ENCODE measurements at places on chromosomes 6 and 20.

DNA sequence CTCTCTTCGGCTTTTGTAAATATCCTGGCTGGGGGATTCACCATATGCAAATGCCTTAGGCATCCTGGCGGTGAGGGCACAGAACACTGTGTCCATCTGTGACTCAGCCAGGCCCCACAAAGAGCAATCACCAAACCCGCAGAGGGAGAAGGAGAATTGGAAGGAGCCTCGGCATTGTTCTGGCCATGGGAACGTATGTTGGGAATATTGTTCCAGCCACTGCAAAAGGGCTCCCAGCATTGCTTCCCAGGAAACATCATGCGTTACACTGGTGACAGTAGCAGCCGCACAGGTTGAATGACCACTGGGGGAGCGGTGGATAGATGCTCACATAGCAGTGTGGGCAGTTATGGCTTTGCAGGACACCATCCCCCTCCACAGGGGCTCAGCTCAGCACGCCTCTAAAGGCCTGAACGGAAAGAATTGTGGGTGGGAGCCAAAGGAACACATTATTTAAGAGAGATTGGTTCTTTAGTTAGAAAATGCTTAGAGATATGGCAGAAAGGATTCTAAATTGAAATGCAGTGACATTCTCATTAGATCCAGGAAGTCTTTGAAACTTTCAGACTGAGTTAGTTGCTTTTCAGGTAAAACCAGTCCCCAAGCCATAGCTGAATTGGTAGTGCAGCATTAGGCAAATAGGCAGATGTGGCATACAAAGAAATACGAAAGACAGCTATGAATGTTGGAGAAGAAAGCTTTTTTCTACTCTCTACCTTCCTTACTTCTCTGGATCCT is 104.3 kb downstream of the RNF144B start:
- DNase-seq, result no peak

DNA sequence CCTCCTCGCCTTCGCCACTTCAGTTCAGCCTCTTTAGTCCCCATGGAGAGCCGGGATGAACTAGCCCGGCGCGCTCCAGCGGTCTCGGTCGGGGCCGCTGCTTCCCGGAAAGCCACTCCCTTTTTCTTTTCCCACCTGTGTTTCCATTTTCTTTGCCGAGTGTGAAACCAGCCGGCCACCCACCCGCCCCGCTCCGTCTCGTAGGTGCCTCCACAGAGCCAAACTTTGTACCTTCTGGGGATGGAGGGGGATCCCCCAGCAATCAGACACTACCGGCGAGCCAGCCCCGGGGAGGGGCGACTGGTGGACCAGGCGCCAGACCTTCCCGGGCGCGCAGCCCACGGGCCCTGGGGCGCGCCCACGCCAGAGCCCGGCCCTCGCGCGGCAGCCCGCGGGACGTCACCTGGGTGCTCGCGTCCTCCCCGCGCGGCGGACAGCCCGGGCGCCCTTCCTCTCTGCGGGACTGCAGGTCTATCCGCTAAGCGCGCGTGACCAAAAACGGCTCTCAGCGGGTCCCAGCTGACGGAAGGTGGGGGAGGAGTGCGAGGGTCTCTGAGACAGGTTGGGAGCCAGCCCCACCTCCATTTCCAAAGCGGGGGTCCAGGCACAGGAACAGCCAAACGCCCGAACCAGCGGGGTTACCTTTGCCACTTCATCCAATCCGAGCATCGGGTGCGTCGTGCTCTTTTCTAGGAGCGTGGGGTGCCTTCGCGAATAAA is at the start of gene MCHR2:
TSS of gene MCHR2 (minus strand) at position 691 of the 719 bp plus-strand sequence. CDS start 38,076 bp downstream, outside the sequence.
- no peak for DNase-seq

- no peak for DNase-seq
Measured at GRCh38 chr20:46205349-46205748, 87.2 kb downstream of the CD40 start.

DNA sequence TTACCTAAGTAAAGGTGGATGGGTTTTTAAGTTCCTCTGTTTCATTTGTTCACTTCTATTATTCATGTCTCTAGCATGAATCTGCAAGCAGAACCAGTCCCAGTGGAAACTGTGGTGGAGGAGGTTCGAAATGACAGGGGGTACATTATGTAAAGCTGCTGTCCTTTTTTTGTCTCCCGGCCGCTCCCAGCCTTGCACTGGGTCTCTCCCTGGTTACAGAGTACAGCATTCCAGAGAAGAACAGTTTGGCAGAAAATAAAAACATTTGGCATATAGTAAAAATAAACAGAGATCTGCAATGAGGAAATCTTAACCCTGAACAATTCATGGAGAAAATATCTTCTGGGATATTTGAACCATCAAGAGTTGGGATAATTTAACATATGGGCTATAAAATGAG is 34.6 kb upstream of the TAGAP start:
- DNase-seq, result no peak

DNA sequence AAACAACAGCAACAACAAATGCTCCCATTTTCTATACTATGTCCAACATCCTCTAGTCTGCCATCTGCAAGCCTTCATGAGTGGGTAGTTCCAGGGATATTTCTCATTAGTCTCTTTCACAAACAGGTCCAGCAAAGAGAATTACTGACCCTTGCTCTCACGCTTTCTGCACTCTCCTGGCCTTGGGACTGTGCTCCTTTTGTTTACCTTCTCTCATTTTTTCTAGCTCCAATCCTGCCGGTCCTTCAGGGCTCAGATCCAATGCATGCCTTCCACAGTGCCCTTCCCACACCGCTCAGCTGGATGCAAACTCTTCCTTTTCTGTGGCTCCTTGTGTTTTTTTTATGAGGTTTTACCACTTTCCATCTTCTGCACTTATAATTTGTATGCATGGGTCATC is 47.2 kb downstream of the ADTRP start:
- DNase-seq, result no peak

DNA sequence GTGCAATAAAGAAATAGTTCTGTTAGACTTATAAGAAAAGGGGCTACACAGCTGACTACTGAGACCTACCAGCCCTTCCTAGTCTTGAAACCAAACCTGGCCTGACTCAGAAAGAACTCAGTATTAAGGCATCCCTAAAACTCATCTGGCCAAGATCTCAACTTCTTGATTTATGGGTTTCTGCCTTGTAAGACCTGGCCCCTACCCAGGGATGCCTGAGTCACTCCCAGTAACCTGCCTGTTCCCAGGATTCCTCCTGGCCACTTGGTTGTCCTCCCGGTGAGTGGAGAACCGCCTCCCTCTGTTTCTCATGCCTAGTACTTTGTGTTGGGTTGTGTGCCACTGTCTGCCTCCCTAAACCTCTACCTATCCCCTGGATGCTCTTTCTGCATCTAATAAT is 189.4 kb upstream of the PREP start:
- no peak for DNase-seq

GRCh38 chr6:158649289-158650143 is at the start of gene SYTL3:
Gene SYTL3, plus strand, starts transcription at chr6:158650054. Its CDS starts 13,215 bp downstream, at chr6:158663269.
- DNase-seq, result peak; percentile 78

GRCh38 chr20:51469578-51470498 is 72.7 kb downstream of the NFATC2 start:
- DNase-seq, result no peak

- DNase-seq, result no peak
Measured at GRCh38 chr20:18388860-18389259, 78.0 kb downstream of the DZANK1 start.

DNA sequence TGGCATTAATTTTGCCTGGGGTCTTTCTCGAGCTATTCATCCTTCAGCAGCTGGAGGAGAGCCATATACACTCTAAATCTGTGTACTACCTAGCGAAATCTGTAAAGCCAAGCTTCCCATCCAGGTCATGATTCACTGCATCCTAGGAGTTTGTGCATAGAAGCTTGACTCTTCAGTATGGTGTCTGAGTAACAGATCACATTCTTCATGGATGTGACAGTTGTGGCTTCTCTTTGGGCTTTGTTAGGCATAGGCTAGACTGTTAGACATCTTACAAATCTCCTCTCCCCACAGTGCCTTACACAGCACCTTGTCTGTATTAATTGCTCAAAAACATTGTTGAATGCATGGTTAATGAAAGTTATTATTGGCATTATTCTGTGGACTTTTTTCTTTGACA is 177.0 kb downstream of the EYA4 start:
- DNase-seq, result no peak

DNA sequence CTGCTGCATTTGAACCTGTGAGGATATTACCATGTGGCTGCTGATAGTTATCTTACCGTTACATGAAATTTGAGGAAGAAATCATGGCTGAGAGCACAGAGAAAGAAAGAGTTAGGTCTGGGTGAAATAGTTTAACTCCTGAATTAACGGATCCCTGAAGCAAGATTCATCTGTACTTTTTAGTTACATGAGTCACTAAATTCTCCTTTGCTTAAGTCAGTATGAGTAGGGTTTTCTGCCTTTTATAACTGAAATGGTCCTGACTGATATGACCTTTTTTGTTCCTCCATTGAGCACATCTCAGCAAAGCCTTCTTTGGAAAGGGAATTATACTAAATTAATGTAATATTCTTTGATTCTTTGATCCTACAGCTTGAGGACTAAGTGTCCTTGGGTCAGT is 333.3 kb upstream of the ZFP64 start:
- no peak for DNase-seq

DNA sequence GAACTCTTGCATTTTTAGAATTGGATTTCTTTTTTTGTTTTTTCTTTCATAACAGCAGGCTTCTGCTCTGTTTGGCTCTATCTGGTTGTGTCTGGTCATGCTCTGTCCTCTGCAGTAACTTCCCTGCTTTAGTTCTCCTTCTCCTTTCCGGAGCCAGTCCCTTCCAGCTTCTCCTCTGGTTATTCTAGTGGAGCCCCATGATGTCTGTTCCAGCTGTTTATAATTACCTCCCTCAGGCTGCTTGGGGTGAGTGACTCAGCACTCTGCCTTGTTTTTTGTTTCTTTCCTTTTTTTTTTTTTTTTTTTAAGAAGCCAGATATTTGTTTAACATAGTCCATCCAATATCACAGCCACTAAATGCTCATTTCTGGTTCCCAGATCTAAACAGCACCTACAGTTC is 409.6 kb downstream of the MAFB start:
- no peak for DNase-seq

GRCh38 chr6:8736156-8736895 is 301.0 kb upstream of the SLC35B3 start:
- no peak for DNase-seq

DNA sequence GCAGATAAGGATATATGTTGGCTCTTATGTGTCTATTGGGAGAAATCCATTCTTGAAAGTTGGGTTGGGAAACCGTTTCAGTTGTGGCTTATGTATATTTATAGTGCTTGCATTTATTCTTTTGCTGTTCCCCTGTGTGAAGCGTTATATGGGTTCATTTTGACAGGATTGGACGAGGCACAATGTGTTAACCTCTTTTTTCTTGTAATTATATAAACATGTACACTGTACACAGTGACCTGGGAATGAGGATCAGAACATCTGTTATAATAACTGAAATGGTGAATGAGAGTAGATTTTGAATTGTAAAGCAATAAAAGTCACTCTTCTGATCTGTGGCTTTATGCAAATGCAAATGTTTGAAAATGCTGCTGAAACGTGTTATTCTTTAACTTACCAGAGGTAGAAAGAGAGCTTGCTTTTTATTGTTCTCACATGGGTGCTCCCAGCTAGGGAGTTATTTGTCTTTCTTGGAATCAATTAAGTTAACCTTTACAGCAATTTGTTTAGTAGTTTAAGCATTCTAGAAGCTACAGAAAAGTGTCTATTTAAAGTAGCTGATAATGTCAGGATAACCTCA is 213.7 kb downstream of the GRIK2 start:
- DNase-seq, result no peak

- DNase-seq, result no peak
Measured at GRCh38 chr6:156822747-156823206, 45.6 kb downstream of the ARID1B start.

DNA sequence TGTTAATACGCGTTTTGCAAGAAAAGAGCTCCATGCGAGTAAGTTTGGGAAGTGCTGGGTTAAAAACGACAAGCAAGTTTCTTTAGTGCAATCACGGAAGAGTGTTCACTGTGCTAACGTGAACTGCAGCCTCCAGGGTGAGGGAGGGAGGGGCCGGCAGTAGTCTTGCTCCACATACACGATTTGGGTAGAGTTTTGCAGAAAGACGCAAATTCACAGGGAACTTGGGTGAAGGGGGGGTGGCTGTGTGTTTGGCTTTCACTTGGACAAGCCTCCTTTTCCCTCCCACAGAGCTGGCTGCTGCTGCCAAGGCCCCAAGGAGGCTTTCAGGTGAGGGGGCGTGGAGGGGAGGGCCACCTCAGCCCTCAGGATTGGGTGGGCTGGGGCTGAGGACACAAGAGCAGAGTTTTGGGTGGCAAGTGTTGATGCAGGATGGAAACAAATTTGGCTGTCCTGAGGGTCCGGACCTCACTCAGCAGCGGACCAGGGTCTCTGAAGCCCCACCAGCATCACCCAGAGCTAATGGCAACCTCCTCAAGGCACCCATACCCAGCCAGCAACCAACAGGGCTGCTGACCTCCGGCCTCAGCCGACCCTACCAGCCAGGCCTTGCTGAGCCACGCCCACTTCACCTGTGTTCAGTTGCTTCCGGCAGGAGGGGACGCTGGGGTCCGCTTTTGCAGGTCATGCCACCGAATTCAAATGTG is 204.5 kb downstream of the ERMARD start:
- DNase-seq, result no peak

DNA sequence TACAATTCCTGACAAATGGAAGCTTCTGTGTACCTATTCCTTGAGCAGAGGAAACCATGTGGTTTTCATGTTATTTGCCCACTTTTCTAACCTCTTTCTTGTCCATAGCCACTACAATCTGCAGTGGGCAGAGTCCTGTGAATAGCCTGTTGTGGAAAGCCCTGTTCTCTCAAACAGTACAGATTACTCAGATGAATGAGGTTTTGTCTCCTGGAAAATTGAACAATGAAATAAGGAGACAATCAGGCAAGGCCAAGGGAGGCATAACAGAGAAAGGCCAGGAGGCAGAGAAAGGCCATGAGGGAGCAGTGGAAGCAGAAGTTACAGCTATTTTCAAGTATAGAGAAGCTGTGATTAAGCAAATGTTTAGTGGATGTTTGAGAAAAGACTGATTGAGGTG is 189.3 kb downstream of the GRIK2 start:
- no peak for DNase-seq

DNA sequence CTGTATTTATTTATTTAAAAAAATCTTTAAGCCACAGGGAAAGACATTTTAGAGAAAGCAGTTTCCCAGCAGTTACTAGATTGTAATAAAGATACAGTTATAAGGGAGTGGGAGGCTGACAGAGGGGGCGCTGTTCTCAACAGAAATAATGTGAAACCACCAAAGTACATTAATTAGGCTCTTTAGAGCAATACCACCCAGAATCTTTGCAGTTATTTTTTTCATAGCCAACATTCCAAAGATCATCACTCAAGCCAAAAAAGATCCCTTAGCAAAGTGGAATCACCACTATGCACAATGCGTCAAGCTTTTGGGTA is 331.3 kb upstream of the DEFB112 start:
- DNase-seq, result no peak

- no peak for DNase-seq
Measured at GRCh38 chr6:41719436-41720261, 15.8 kb downstream of the TFEB start.

GRCh38 chr6:5521322-5521721 is 260.0 kb downstream of the FARS2 start:
- DNase-seq, result no peak

- no peak for DNase-seq
Measured at GRCh38 chr20:215796-216195, 11.3 kb upstream of the DEFB129 start.

- DNase-seq, result no peak
Measured at GRCh38 chr6:15495375-15495901, 167.4 kb downstream of the DTNBP1 start.

- DNase-seq, result no peak
Measured at GRCh38 chr20:53712212-53712977, 118.8 kb upstream of the ZNF217 start.

All from stimulated activated CD4-positive, alpha-beta T cell treated with anti-CD3 and anti-CD28 coated beads, TNF-alpha, amount 100 ng/mL, for 48 hours (primary cell).